ENCODE measurements at places on chromosomes 5 and 9. TPM values are rescaled to one million over a fixed set of nuclear protein-coding genes. Genes with fewer than 3 reads are reported as not detected.

NOTCH1 gene
- 39.2 TPM for total RNA-seq

DMRTA1 gene
- 1.1 TPM for total RNA-seq

DNA sequence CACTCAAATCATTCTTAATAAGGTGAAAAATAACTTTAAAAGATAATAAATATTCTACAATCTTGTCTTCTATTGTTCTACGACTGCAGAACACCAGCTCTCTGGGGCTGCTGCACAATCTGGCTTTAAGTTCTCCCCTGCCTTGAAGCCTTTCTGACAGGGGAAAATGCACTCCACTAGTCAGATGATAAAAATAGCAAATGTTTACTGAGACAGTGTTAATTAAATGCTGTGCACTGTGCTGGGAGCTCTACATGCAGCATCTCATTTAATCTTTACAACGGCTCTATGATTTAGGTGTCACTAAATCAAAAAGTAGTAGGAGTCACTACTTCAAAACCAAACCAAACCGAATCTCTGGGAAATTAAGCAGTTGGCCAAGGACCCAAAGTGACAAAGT lies 132.7 kb downstream of the SLIT3 start:
- no peak for DNase-seq

GRCh38 chr5:157930710-157931109 lies 71.8 kb upstream of the CLINT1 start:
- no peak for DNase-seq

GRCh38 chr9:105258225-105258737 lies 13.8 kb downstream of the SLC44A1 start:
- no peak for DNase-seq

OTP gene
- total RNA-seq: not detected

F2RL1 gene
- total RNA-seq: 34.6 TPM

- no peak for DNase-seq
Measured at GRCh38 chr5:27523629-27524028, 485.2 kb upstream of the CDH9 start.

GRCh38 chr5:33921002-33921401 lies 15.2 kb upstream of the RXFP3 start:
- DNase-seq: no peak

DNA sequence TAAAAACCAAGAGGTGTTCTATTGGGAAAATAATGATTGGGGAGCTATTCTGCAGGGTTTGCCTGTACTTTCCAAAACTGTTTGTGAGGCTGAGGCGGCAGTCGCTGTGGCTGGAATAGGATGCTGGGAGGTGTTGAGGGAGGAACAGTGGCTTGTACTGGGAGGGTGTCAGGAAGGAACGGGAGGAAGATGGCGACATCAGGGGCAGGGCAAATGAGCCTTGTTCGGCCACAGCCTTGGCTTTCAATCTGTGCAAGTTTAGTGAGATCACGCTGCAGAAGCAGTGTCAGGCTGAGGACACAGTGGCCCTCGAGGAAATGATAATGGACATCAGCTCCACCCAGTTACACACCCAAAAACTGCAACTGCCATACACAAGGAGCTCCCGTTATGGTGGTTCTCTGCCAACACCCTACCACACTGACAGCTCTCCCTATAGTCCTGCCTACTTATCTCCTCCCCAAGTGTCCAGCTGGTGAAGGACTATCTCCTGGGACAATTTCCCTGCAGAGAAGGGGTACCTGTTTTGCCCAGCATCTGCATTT lies 27.3 kb downstream of the KIF2A start:
- DNase-seq: no peak

GRCh38 chr9:91816356-91816755 lies 133.7 kb downstream of the ROR2 start:
- no peak for DNase-seq

DNA sequence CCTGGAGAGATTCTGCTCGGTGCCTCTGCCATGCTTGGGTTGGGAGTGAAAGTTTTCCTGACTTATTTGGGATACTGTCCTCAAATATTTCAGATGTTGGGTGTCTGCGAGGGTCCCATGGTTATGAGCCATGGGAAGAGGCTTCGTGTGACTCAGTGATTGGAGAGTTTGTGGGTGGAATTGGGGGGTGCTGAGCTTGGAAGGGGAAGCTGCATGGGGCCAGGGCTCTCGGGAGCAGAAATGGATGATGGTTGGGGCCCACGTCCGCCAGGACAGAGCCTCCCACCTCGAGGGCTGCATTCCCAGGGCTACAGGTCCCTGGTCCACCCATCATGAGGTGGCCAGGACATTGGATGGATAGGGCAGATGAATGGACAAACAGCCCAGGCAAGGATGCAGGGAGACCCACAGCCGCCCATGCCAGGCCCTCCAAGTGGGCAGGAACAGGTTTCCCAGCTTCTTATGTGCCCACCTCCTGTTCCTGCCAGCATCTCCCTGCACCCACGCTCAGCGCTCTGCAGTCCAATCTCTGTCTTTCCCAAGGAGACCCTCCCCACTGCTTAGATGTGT lies 5.5 kb downstream of the OBP2B start:
- DNase-seq: no peak

DNA sequence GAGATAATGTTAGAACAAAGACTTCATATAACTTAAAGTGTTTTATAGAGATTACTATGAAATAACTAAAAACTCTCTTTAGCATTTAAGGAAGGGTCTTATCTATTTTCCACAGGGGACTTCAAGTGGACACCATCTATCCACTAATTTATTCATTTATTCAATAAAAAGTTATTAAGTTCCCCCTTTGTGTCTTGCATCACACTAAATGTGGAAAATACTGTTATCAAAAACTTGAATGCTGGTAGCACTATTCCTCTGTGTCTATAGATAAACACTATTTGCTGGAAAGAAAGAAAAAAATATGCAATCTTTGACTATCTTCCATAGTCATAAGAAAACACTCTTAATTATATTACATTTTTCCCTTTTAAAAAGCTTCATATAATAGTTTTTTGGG lies 20.1 kb upstream of the ZNF622 start:
- DNase-seq: no peak

DNA sequence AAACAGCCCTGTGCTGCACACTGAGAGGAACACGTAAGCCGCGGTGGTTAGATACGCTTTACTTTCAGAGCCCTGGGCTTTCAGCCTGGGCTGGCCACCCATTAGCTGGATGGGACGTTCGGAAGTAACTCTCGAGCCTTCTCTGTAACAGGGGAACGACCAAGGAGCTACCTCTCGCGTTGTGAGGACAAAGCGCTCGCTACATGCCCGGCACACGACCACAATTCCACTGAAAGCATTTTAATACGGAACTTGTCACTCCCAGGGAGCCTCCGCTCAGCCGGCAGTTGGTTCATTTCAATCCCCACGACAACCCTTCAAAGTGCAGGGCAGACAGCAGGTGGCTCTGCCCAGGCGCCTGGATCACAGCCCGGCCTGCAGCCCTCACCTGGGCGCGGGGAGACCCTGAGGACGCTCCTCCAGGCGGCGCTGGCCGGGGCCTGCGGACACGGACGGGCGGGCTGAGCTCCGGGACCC lies 368 bp downstream of the SURF1 start:
- no peak for DNase-seq

DNA sequence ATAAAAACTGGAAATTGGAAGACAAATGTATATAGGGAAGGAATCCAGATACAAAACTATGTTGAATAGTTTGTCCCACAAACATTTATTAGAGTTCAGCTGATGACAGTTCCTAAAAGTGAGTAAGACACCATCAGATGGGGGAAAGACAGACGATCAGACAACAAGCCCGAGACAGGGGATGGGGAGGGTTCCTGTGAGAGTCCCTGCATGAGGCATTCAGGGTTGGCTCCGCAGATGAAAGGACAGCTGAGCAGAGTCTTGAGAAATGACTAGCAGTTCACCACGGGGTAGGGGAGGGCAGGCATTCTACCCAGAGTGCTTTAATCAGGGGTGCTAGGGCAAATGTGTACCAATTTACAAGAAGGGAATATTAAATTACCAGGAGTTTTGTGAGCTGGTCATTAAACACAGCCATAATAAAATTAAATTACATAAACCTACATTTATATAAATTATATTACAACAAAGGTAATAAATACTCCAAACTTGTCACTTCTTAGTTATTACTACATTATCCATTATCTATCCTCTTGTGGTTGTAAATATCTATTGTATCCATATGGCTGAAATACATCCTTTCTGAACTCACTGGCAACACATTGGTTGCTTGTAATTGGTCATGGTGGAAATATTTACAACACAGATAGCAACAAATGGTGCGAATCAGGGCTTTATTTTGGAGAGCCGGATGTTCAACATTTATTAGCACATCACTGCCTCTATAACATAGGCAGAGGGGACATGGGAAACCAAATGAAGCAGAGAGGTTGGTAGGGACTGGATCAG lies 27.8 kb downstream of the TNFSF15 start:
- DNase-seq: no peak

OMD gene
- not detected for total RNA-seq

SH3GL2 gene
- total RNA-seq: not detected

GRCh38 chr5:167644619-167645018 lies 646.8 kb upstream of the WWC1 start:
- DNase-seq: no peak

DNA sequence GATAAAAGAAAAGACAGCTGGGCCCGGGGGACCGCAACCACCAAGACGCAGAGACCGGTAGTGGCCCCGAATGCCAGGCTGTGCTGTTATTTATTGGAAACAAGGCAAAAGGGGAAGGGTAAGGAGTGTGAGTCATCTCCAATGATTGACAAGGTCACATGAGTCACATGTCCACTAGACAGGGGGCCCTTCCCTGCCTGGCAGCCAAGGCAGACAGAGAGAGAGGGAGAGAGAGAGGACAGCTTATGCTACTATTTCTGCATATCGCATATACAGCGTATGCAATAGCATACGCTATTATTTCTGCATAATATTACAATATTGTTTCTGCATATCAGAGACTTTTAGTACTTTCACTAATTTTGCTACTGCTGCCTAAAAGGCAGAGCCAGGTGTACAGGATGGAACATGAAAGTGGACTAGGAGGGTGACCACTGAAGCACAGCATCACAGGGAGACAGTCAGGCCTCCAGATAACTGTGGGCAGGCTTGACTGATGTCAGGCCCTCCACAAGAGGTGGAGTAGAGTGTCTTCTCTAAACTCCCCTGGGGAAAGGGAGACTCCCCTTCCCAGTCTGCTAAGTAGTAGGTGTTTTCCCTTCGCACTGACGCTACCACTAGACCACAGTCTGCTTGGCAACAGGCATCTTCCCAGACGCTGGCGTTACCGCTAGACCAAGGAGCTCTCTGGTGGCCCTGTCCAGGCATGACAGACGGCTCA lies 50.3 kb downstream of the RFX3 start:
- no peak for DNase-seq

COMMD10 gene
- 17.9 TPM for total RNA-seq

- DNase-seq: no peak
Measured at GRCh38 chr9:106286249-106286648, 576.7 kb upstream of the ZNF462 start.

CDK5RAP2 gene
- 113 TPM for total RNA-seq

PCDHGA11 gene
- 0.22 TPM for total RNA-seq

- no peak for DNase-seq
Measured at GRCh38 chr5:81146031-81146430, 87.1 kb upstream of the CKMT2 start.

NR5A1 gene
- 0.13 TPM for total RNA-seq

EDIL3 gene
- total RNA-seq: 7.2 TPM

GAPVD1 gene
- total RNA-seq: 70.3 TPM

- no peak for DNase-seq
Measured at GRCh38 chr9:35103660-35104191, 795 bp upstream of the STOML2 start.

C9orf153 gene
- total RNA-seq: 0.52 TPM

- DNase-seq: no peak
Measured at GRCh38 chr9:81833563-81834345, 94.5 kb upstream of the SPATA31D4 start.

CD180 gene
- not detected for total RNA-seq

KCNV2 gene
- not detected for total RNA-seq

RNF180 gene
- total RNA-seq: not detected

- DNase-seq: no peak
Measured at GRCh38 chr5:139488260-139488659, 5.7 kb upstream of the STING1 start.

DNA sequence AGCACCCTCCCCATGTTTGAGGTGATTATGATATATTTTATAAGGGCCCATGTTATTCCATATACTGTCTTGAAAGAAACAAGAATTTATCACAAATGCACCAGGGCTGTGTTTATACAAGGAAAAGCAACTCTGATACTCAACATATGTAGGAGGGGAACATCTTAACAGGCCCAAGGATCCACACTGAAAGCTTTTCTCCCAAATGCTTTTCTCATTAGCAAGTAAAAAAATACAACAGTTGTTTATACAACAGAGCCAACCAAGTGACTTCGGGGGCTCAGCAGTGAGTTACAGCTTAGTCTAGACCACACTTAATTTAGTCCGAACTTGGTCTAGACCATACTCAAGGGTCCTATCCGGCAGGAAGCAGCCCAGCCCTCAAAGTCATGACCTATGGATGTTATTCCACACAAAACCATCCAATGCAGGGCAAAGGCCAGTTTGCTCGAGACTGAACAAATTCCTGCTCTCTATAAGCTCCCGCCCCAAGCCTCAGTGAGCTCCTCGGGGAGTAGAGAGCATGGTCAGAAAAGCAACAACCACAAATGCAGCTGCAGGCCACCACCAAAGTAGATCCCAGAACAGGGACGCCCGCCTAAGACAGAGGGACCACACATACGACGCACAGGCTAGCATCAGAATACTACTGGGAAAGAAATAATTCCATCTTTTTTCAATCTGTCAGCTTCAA lies 6.8 kb downstream of the GZMK start:
- no peak for DNase-seq

GRCh38 chr5:88761269-88761850 lies 121.6 kb downstream of the MEF2C start:
- DNase-seq: no peak

DNA sequence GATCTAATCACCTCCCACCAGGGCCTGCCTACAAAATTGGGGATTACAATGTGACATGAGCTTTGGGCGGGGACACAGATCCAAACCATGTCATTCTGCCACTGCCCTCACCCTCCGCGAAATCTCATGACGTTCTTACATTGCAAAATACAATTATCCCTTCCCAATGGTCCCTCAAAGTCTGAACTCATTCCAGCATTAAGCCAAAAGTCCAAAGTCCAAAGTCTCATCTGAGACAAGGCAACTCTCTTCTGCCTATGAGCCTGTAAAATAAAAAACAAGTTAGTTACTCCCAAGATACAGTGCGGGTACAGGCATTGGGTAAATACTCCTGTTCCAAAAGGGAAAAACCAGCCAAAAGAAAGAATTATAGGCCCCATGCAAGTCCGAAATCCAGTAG lies 14.6 kb upstream of the PCDHAC2 start:
- no peak for DNase-seq

DNA sequence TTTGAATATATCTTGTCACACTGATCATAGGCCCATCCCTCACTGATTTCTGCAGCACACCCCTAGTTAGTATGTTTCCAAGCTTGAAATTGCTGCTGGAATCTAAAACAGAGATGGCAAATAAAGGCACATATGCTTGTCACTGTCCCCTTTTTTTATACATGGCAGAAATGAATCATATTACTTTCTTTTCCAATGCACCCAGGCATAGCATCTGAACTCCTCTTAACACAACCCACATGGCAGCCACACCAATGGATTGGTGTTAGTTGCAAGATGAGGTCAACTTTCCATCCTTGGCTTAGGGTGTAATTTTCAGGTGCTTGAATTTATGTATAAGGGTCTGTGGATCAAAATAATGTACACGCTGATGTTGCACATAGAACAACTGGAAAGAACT lies 473.8 kb upstream of the ZNF608 start:
- no peak for DNase-seq

All from PC-9 (cell line).